ENCODE measurements at places on chromosomes 13 and 19. TPM values are rescaled to one million over a fixed set of nuclear protein-coding genes. Genes with fewer than 3 reads are reported as not detected.

MYH14 gene
- 0.46 TPM for total RNA-seq

DNA sequence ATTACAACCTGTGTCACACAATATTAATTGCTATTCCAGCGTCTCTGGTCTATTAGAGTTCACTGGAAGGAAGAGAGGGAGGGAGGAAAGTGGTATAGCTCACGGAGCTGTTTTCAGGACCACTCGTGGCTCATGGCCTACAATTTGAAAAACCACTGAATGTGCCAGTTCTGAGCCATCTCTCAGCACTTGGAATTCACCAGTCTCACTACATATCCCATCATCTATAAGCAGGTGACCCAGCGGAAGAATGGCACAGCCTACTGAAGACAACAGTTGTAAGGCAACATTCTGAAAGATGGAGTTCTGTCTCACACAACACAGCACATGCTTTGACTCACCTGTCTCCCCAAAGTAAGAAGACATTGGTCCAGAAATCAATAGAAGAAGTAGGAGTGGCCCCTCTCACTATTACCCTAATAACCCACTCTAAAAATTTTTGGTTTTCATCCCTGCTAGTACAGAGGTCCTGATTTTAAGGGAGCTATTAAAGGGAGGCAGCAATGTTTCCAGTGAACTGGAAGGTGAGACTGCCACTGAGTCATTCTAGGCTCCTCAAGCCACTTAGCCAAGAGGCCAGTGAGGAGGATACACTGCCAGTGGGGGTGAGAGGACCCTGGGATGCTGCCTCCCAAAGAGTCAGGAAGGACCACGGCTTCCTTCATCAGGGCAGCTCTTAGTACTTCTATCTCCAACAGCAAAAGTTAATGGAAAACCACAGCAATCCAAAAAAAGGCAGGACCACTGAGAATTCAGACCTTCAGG, 50.0 kb upstream of the DOCK9 start:
- ATAC-seq = no peak

GRCh38 chr19:13104360-13104847, 1.7 kb upstream of the LYL1 start:
- ATAC-seq = no peak

DNA sequence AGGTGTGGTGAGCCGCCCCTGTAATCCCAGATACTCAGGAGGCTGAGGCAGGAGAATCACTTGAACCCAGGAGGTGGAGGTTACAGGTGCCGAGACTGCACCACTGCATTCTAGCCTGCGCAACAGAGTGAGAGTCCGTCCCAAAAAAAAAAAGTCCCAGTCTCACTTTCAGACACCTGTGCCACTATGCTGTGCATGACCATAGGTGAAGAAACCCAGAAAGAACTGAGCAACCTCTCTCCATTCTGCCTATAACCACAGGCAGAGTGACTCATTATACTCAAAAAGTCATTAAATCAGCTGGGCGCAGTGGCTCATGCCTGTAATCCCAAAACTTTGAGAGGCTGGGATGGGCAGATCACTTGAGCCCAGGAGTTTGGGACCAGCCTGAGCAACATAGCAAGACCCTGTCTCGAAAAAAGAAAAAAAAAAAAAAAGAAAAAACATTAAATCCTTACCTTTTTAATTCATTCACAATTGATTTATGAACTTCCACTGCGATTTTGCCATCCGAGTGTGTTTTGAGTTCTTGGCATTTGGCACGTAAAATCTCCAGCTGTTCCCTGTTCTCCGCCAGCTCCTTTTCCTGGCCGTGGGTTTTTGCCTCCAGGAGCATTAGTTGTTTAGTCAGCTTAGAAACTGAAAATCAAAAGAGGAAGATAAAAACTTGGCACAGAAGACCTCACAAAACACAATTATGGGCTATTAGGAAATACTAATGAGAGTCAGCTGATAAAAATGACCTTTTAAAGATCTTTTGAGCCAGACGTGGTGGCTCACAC, 45.5 kb upstream of the SLC7A9 start:
- no peak for ATAC-seq

DNA sequence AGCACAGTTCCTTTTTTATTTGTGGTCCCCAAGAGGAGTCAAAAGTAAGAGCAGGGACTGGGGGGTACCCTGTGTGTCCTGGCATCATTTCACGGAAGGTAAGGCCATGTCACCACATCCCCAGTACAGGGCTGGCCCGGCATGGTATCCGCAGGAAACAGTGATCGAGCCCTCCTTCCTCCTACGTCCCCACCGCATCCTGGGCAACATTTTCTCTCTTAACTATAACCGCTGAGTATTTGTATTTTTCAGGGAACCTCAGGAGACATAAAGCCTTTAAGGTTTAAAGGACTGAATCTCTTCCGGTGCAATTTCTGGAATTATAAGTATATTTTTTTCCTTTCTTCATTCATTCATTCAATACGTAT, 13.6 kb upstream of the LATS2 start:
- ATAC-seq = no peak

Measured in motor neuron (in vitro differentiated cells).